ENCODE measurements at places on chromosomes 5 and 9. TPM values are rescaled to one million over a fixed set of nuclear protein-coding genes. Genes with fewer than 3 reads are reported as not detected.
A peak's percentile ranks its signal among the peaks of the same experiment; 100 is the strongest.

DNA sequence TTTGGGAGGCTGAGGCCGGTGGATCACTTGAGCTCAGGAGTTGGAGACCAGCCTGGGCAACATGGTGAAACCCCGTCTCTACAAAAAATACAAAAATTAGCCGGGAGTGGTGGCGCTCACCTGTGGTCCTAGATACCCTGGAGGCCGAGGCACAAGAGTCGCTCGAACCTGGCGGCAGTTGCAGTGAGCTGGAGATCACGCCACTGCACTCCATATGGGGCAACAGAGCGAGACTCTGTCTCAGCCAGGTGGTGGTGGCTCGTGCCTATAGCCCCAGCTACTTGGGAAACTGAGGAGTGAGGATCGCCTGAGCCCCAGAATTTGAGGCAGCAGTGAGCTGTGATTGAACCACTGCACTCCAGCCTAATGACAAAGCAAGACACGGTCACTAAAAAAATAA is 2.4 kb upstream of the RFK start:
- DNase-seq, result no peak

The CDKN2A gene
- total RNA-seq, result 0.49 TPM

DNA sequence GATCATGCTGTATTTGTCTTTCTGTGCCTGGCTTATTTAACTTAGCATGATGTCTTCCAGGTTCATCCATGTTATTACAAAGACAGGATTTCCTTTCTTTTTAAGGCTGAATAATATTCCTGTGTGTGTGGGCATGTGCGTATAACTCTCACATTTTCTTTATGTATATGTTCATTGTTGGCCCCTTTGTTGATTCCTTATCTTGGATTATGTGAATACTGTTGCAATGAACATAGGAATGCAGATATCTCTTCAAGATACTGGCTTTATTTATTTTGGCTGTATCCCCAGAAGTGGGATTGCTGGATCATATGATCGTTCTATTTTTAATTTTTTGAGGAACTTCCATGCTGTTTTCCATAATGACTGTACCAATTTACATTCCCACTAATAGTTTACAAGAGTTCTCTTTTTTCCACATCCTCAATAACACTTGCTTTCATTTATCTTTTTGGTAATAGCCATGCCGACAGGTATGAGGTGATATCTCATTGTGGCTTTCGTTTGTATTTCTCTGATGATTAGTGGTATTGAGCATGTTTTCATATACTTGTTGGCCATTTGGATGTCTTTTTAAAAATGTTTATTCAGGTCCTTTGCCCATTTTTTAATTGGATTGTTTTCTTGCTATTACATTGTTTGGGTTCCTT is 38.0 kb downstream of the CREBRF start:
- DNase-seq, result no peak

DNA sequence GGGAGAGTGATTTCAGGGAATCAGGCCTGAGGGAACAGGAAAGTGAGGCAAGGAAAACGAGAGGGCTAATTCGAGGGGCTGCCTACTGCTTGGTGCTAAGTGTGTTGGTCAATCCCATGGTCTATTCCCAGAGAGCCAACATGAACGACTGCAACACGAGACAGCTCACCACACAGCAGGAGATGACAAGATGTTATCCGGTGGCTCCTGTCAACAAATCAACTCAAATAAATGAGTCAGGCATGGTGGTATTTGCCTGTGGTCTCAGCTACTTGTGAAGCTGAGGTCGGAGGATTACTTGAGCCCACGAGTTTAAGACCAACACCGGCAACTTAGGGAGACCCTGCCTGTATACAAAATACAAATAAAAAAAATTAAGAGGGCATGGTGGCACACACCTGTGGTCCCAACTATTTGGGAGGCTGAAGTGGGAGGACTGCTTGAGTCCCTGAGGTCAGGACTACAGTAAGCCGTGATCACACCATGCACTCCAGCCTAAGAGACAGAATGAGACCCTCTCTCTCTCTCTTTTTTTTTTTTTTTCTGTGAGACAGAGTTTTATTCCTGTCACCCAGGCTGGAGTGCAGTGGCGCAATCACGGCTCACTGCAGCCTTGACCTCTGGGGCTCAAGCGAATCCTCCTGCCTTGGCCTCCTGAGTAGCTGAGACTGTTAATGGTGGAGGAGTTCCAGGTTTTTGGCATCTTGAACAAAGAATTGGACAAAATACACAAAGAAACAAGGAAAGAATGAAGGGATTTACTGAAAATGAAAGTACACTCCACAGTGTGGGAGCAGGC is 9.0 kb upstream of the FAF2 start:
- no peak for DNase-seq

DNA sequence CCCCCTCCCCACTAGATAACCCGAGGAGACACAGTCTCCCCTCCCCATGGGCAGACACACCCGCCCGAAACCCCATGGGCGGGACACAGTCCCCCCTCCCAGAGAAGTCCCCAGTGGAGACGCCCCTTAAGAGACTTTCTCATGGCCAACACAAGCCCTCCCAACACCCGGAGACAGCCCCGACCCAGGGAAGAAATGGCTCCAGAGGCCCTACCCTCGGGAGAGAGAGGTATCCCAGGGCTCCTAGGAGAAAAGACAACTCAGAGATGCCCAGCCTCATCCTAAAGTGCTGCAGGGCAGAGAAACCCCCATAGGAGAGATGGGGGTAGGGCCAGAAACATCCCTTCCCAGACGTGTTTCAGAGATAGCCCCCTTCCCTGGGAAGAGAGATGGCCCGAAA is 27.4 kb downstream of the PCDH1 start:
- no peak for DNase-seq

DNA sequence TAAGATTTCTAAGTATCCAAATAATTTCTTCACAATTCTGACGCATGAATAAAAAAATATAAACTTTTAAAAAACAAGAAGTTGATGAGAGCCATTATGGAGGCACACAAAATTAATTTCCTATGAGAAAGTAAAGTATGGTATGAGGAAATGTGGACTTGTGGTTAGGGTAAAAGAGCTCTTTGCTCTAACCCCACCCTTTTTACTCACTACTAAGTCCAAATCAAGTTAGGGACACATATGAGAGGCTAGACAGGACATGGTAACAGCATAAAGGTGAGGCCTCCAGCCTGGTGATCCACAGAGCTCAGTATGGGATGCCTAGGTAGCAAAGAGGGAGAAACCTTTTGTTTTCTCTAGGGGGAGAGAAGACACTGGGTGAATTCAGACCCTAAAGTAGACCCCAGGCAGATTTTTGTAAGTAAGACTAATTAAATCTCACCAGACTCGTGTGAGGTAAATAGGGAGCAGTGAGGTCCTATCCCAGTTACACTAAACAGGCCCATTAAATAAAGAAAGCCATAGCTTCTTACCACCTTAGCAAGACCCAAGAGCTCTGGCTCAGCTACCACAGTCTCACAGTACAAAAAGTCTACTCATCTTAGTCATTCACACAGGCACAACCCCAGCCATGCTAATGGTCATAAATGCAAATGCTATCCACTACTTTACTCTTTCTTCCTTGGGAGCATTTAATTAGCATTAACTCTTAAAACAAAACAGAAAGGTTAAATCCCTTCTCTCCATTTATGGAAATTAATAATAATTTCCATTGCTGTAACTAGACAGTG is 42.6 kb downstream of the MLLT3 start:
- DNase-seq, result no peak

- no peak for DNase-seq
These were observed 29.8 kb upstream of the VCAN start for GRCh38 chr5:83441747-83442146.

GRCh38 chr5:149780043-149780737 is 50.1 kb downstream of the PPARGC1B start:
- no peak for DNase-seq

The ADCY2 gene
- 0.19 TPM for total RNA-seq

DNA sequence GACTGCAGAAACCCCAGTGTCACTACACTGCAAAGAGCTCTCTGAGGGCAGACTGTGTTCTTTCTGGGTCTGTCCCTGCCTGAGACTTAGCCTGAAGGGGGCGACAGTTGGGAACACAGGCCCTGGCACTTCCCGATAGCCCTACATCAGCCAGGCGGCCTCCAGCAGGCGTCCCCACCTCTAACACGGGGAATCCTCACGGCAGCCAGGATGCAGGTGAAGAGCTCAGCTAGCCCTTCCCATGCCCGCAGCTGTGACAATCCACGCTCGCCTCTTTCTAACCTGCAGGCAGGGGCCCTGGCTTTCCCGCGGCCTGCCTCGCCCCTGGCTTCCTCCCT is 5.9 kb downstream of the MED22 start:
- no peak for DNase-seq

DNA sequence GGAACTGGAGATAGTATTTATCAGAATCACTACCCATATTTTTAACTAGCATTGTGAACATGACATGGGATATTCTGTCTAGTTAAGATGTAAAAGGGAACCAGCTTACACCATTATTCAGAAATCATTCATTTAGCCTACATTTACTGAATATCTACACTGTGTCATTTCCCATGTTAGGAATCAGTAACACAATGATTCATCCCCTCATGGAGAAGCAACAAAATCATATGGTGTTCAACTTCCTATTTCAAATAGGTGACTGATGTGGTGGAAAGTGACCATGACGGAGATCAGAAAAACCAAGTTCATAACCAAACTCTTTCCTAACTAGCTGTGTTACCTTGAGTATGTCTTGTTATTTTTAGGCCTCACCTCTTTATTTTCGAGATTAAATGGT is 550.0 kb upstream of the TUSC1 start:
- no peak for DNase-seq

The ODF2 gene
- total RNA-seq, result 10.8 TPM

- DNase-seq, result no peak
These were observed 269.8 kb downstream of the GADD45G start for GRCh38 chr9:89874351-89875321.

- no peak for DNase-seq
These were observed 140.4 kb upstream of the RPS23 start for GRCh38 chr5:82418608-82418950.

DNA sequence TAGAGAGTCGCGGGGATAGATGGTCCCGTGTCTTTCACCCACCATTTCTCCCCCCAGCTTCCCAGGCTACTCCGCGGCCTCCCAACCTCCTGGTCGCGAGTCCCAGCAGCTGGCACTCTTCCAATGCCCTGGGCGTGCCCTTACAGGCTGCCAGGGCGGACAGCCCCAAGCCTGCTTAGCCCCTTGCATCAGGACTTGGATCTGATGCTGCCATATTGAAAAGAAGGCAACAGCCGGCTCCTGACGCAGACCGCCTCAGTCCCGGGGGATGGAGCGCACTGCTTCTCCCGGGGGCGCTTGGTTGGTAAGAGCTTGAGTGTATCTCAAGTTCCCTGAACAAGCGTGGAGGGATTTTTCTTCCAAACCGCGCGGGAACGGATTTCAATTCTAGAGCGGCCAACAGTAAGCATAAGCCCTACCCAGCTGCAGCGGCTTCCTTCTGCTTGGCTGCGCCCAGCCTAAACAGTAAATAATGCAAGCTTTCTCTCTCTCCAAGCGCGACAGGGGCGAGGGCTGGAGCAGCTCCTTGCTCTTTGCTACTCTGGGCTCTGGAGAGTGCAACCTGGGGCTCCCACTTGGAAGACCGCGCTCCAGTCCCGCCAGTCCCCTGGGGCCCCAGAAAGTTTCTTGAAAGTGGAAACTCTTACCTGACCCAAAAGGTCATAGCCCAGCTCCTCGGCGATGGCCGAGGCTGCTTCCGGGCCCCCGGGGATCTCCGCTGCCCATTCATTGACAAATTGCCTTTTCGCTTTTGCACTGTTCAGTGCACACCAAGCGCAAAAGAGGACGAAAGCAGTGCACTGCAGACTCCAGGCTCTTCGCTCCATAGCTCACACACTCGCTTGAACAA is 607 bp downstream of the PCSK1 start:
- DNase-seq, result peak; percentile 63

All from Right ventricle myocardium inferior (tissue), 1 donor.